Peyer's patch (tissue), 4 donors: ENCODE measurements at places on chromosomes 5 and 9. TPM values are rescaled to one million over a fixed set of nuclear protein-coding genes. Genes with fewer than 3 reads are reported as not detected.

DNA sequence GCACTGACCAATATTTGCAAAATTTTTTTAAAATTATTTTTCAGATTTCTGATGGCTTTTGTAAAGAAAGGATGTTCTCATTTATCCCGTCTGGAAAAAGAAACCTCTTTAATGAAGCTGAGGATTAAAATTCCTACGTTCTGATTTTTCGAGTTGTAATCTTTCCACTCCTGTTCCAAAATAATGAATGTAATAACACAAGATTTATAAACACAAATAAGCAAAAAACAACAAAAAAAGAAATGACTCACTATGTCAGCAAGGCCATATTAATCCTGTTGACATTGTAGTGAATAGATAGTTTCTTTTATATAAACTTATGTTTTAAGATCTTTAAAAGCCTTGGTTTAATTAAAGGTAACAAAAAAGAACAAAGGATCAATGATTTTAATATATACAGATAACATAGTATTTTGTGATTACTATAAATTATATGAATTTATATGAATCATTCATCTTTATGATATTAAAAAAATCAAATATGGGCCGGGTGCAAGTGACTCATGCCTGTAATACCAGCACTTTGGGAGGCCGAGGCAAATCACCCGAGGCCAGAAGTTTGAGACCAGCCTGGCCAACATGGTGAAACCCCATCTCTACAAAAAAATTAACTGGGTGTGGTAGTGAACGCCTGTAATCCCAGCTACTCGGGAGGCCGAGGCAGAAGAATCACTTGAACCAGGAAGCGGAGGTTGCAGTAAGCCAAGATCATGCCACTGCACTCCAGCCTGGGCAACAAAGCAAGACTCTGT, 336.6 kb upstream of the DAB2 start:
- H3K27me3 ChIP-seq, result no peaks in the 10 kb centered on the region
- H3K4me1 ChIP-seq, result no peaks in the 10 kb centered on the region
- peak overlapping the region; percentile 45 for H3K27ac ChIP-seq
- no peak for DNase-seq
- H3K4me3 ChIP-seq, result no peak overlapping the region

- DNase-seq, result peak; percentile 93
- peak within 1 kb of the TSS; percentile 92 for H3K4me3 ChIP-seq
- no peaks in the 10 kb centered on the region for H3K4me1 ChIP-seq
- H3K27me3 ChIP-seq, result no peaks in the 10 kb centered on the region
- peak within 1 kb of the TSS; percentile 95 for H3K27ac ChIP-seq
Observed at GRCh38 chr5:181260720-181261319, at the start of gene TRIM52. TRIM52 (minus strand) TSS chr5:181261143; CDS start chr5:181260813, 330 bp downstream.

- H3K36me3 ChIP-seq, result no peaks in the 10 kb centered on the region
- no peak for DNase-seq
- H3K4me1 ChIP-seq, result no peaks in the 10 kb centered on the region
- no peaks in the 10 kb centered on the region for H3K27me3 ChIP-seq
- H3K4me3 ChIP-seq, result no peak overlapping the region
Observed at GRCh38 chr5:36593867-36594266, 12.5 kb upstream of the SLC1A3 start.

DNA sequence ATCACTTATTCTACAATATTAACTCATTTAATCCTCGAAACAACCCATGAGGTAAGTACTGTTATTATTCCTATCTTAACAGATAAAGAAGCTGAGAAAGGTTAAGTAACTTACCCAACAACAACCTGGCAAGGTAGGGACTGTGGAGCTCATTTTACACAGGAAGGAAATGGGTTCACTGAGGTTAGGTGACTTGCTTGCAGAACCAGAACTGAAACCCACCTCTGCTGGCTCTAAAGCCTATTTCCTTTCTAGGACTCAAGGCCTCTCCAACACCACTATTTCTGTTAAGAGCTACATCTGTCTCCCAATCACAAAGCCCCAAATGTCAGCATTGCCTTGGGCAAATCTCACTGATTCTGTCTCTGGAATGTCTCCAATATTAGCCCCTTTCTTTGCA, 38.9 kb upstream of the IFNK start:
- H3K36me3 ChIP-seq, result no peaks in the 10 kb centered on the region
- no peak overlapping the region for H3K4me3 ChIP-seq
- no peaks in the 10 kb centered on the region for H3K27me3 ChIP-seq
- DNase-seq, result no peak

DNA sequence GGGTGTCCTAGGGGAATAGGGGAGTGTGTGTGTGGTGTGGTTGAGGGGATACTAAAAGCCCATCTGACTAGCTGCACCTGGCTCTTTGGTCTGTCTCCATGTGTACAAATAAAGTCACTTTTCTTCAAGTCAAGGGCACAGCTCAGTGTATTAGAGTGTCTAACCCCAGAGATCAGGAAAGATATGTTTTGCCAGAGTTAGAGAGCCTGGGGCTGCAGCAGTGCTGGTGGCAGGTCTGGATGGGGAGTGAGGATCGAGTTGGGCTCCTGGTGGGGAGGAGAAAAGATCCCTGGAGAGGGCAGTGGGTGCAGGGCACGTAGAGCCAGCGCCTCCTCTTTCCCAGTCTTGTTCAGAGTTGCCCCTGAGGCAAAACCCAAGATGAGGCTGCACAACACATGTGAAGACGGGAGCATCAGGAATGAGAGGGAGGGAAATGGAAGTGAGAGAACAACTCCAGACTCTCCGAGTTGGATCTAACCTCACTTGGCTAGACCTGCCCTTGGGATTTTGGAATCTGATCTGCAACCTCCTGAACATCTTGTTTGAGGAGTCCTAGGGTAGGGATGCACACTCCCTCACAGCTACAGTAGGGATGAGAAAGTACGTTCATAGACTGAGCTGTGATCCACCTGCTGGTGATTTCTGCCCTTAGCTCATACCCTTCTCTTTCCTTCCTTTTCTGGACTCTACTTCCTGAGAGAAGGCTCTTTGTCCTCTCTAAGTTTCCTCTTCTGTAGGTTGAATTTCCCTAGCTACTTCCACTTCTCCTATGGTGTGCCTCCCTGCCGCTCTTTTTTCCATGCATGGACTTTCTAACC, 309.9 kb downstream of the ZSWIM6 start:
- H3K27ac ChIP-seq, result no peak overlapping the region
- H3K4me1 ChIP-seq, result no peaks in the 10 kb centered on the region
- H3K27me3 ChIP-seq, result no peaks in the 10 kb centered on the region
- H3K4me3 ChIP-seq, result no peak overlapping the region

DNA sequence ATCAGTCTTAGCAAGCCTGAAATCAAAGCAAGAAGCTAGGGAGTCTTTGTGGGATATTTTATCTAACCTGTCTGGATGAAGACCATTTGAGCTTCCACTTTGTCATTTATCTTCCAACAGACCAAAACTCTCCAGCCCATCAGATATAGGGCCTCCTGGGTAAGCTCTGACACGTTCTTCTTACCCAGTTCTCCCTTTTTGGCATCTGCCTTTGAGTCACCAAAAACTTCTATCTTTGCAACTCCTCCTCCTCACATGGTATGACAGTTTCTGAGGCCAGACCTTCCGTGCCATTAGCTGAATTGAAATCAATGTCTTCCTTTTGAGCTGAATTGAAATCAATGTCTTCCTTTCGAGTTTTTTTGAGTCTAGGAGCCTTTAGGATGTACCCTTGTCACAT, 156.6 kb upstream of the SPRY4 start:
- H3K36me3 ChIP-seq, result no peaks in the 10 kb centered on the region
- H3K27me3 ChIP-seq, result no peaks in the 10 kb centered on the region
- H3K4me3 ChIP-seq, result no peak overlapping the region

The VCAN gene
- total RNA-seq, result 19.7 TPM

The CD14 gene
- total RNA-seq, result 3.3 TPM

The CEMIP2 gene
- total RNA-seq, result 243 TPM
